OCI-M1 (cell line): ENCODE measurements at places on chromosomes 11 and 22.

DNA sequence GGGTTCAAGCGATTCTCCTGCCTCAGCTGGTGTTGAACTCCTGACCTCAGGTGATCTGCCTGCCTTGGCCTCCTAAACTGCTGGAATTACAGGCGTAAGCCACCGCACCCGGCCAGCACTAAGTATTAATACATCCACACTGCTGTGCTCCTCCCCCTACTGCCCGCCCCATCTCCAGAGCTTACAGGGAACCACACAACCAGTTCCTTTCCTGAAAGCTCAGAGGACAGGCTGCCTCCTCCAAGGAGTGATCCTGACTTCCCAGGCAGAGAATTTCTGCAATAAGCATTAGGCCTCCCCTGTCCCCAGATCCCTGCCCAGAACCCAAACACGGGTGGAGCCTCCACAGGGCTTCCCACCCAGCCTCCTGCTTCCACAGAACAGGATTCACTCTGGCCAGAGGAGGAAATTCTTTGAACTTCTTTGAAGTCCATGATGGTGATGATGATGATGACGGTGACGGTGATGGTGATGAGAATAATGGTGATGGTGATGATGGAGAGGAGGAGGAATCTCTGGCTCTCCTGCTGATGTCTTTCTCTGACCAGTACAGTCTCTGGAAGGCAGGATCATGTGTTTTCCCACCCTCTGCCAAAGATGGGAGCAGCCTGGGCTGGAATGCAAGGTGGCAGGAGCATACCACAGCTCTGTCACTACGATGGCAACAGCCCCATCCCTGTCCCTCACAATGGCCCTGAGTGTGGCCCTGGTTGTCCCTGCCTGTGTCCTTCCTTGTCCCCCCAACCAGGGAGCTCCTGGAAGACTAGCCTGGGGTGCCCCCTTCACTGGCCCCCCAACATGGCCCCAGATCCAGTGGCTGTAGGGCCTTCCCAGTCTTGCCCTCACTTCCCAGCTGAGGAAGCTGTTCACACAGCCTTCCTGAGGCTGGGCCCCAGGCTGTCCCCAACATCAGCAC, 33.5 kb upstream of the CSNK1E start:
- no peak for DNase-seq

DNA sequence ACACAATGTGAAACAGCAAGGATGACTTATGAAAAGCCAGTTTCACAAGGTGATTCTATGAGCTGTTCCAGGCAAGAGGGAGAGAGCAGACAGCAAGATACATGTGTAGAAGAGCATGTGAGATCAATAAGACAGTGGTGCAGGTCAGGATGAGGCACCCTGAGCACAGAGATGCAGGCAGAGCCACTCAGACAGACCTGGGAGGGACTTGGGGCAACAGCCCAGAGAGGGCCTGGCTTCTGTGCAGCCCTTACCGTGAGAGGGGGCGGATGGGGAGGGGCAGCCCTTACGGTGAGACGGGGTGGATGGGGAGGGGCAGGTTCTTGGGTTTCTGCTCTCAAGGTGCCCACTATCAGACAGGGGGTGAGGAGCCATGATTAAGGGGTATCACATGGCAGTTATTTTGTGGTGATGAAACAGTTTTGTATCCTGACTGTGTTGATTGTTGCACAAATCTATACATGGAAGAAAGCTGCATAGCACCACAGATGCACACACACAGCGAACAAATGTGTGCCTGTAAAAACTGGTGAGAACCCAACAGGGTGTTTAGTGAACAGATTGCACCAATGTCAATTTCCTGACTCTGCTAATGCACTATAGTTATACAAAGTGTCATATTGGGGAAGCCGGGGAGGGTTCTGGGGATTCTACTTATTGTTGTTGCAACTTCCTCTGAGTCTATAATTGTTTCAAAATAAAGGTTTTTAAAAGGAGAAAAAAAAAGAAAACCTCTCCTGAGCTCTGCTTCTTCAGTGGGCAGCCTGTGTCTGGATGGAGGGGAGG, 5.2 kb upstream of the C22orf42 start:
- no peak for DNase-seq

DNA sequence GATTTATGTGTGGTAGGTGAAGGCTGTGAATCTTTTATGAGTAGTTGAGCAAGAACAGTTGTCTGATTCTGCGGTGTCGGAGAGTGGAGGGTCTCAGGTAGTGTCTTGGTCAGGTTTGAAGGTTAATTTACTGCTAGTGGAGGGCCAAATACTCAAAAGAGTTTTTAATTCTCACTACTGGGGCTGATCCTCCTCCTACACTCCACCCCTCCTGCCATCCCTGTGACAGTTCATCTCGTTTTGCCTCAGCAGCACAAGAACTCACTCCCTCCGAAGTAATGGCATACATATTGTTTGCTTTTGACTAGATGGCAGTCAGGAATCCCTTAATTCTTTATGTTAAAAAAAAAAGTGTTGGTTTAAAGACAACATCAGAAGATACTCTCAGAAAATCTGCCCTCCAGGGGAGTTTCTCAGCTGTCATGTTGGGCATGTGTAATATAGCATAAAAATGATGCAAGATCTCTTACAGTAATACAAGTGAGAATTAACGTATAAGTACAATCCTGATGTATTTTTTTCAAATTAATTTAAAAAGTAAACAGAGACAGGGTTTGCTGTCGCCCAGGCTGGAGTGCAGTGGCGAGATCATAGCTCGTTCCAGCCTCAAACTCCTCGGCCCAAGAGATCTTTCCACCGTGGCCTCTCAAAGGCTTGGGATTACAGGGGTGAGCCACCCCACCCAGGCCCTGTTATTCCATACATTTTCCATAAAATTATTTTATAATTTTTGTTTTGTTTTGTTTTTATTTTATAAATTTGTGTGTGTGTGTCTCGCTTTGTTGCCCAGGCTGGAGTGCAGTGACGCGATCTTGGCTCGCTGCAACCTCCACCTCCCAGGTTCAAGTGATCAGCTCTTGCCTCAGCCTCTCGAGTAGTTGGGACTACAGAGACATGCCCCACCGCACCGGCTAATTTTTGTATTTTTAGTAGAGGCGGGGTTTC, 1.3 kb downstream of the FAR1 start:
- DNase-seq: peak; percentile 52

- no peak for DNase-seq
Measured at GRCh38 chr22:50470491-50470890, 4.3 kb downstream of the SBF1 start.

DNA sequence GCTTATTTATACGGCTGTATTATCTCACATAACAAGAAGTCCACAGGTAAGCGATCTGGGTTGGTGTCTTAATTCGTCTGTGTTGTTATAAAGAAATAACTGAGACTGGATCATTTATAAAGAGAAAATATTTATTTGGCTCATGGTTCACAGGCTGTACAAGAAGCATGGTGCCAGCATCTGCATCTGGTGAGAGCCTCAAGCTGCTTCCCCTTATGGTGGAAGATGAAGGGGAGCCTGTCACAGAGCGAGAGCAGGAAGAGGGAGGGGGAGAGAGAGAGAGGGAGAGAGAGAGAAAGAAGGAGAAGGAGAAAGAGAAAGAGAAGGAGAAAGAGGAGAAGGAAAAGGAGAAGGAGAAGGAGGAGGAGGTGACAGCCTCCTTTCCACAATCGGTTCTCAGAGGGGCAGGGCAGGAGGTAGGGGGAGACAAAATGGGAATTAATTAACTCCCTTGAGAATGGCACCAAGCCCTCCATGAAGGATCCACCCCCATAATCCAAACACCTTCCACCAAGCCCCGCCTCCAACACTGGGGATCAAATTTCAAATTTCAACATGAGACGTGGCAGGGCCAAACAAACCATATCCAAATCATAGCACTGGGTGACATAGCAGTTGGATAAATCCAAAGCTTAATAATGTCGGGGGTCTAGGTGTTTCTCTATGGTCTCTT, 15.0 kb upstream of the TRIM44 start:
- DNase-seq: peak; percentile 2

DNA sequence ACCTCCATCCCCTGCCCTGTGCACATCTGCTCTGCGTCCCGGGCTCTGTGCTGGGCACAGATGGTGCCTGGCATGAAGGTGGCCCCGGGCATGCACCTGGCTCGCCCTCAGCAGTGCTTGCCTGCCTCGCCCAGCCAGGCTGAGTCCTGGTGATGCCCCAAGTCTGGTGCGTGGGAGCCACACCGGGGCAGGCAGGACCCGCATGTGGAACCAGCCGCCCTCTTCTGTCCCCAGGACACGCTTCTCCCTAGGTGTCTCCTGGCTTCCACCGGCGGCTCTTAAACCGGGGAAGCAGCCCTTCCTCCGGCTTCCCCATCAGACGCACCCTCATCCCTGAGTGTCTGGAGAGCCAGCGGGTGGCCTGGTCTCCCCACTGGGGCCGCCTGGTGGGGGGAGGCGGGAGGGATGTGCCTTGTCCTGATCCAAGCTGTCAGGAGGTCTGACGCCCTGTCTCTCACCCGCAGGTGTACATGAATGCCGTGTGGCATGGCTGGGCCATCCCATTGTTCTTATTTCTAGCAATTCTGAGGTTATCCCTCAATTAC, 45.0 kb downstream of the GRAMD4 start:
- no peak for DNase-seq

GRCh38 chr11:65574811-65575567, 864 bp upstream of the EHBP1L1 start:
- DNase-seq: peak; percentile 85

- DNase-seq: no peak
Measured at GRCh38 chr22:29641042-29641699, 37.7 kb downstream of the NF2 start.

DNA sequence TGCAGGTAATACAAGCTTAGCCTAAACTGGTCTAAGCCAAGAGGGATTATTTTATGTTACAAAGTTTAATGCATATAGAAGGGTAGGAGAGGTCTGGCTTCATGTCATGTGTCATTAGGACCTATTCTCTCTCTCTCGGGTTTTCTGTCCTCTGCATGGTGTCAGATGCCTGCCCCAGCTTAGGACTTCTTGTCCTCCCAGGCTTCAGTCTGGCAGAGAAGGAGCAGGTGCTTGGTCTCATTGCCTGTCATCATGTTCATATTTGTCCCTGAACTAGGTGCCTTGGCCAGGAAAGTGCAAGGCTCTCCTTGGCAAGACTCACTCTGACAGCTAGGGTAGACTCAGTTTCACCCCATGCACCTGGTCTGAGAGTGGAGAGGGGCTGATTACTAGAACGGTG, 126.3 kb downstream of the ADAMTS15 start:
- no peak for DNase-seq
